Activated naive CD8-positive, alpha-beta T cell treated with anti-CD3 and anti-CD28 coated beads, Interleukin-2, amount 10 ng/mL, durations not matched to agents 7 days and 5 days (primary cell): ENCODE measurements at places on chromosomes 7 and 10.

DNA sequence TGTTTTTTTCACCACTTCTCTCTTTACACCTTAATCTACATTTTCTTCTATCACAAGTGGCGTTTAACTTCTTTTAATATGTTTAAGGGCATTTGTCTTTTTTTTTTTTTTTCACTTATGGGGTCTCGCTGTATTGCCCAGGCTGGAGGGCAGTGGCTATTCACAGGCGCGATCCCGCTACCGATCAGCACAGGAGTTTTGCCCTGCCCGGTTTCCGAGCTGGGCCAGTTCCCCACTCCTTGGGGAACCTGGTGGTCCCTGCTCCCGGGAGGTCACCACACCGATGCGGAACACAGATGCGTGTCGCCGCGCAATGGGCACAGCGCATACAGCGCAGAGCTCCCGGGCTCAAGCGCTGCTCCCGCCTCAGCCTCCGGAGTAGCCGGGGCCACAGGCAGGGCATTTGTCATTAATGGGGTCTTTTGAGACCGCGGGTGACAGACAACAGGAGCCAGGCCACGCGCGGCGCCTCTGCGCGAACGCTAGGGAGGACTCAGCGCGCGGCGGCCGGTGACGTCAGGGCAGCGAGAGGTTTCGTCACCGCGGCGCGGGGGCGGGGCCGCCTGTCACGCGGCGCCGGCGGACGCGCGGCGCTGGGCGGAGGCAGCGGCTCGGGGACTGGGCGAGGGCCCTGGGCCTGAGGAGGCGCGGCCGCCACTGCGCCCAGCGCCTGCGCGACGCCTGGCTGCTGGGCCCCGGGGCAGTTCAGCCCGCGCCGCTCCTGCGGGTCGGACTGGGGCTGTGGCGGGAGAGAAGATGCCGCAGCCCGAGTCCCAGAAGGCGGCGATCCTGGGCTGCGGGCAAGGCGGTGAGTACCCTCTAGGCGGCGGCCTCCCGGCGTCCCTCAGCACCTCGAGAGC, at the start of gene GALNT11:
Gene GALNT11 (plus strand): TSS at position 598 of the 860 bp plus-strand sequence. CDS start 68,554 bp downstream, outside the sequence.
- DNase-seq, result peak; percentile 96

GRCh38 chr7:28532181-28532580, 119.9 kb downstream of the CREB5 start:
- no peak for DNase-seq

- no peak for DNase-seq
Measured at GRCh38 chr10:126042354-126042753, 146.0 kb downstream of the FANK1 start.

- DNase-seq, result no peak
Measured at GRCh38 chr7:130118294-130118693, 48.0 kb downstream of the KLHDC10 start.

- peak; percentile 14 for DNase-seq
Measured at GRCh38 chr10:132099389-132100090, 33.8 kb downstream of the JAKMIP3 start.
